CD4-positive, alpha-beta memory T cell (primary cell): ENCODE measurements at places on chromosomes 6 and 20.

- no peak for DNase-seq
- no peaks in the 10 kb centered on the region for H3K4me1 ChIP-seq
- H3K4me3 ChIP-seq = no peak overlapping the region
- H3K27ac ChIP-seq = no peak overlapping the region
- H3K36me3 ChIP-seq = no peaks in the 10 kb centered on the region
Measured at GRCh38 chr20:12577213-12577612, 431.6 kb upstream of the SPTLC3 start.

DNA sequence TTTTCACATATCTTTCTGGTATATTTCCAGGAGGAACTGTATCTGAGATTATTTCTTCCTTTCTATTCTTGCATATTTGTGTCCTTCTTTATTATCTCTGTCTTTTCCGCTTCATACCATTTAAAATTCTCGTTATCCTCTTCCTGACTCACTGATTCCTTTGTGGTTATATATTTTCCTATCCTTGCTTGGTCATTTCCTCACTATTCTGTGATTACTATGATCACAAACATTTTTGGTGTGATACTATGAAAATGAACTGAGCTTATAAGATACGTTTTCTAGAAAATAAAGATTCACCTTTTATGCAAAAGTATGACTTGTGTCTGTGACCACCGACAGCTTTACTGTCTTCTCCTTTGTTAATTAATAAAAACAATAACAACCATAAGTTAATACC lies 26.5 kb upstream of the MYCT1 start:
- H3K27ac ChIP-seq = no peak overlapping the region
- no peak for DNase-seq
- no peaks in the 10 kb centered on the region for H3K4me1 ChIP-seq
- H3K36me3 ChIP-seq = no peaks in the 10 kb centered on the region
- no peaks in the 10 kb centered on the region for H3K27me3 ChIP-seq

- no peak for DNase-seq
- H3K4me1 ChIP-seq = peaks cover 35% of the 10 kb centered on the region
- H3K27me3 ChIP-seq = no peaks in the 10 kb centered on the region
- H3K27ac ChIP-seq = no peak overlapping the region
- no peaks in the 10 kb centered on the region for H3K36me3 ChIP-seq
Measured at GRCh38 chr20:5999783-6000182, 49.3 kb downstream of the MCM8 start.

DNA sequence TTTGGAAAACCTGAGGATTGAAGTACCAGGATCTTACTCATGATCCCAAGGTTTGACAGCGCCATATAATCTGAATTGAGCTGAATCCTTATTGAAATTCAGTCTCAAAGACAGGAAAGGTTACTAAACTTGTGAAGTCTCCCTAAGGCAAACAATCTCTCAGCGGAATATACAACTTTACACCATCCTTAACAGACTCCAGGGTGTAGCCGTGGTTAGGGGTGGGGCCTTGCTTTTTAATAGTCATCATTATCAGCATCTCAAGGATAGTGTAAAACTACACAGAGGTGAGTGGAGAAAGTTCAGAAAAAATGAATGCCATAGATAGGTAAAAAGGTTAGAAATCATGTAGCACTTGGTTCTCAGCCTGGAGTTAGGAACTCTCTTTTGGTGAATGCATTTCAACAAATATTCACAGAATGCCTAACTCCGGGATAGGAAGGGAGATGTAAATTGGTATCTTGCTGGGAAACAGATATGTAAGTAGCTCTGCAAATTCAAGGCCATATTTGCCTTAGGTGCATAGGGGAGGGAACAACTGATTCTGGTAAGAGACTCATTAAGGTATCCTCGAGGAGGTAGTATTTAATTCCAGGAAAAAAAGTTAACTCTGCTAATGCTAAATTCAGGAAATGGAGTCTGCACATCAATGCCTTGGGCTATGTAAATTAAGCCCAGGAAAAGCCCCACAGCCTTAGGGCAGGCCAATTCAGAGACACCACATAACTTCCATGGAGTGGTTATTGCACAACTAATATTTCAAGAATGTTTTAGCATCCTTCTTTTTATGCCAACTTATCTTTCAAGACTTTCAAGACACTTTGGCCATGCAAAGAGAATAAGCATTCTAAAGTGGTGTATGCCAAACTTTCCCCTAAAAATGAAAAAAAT lies 61.6 kb downstream of the SNAP25 start:
- no peaks in the 10 kb centered on the region for H3K4me1 ChIP-seq
- H3K27ac ChIP-seq = no peak overlapping the region
- H3K4me3 ChIP-seq = no peak overlapping the region
- no peaks in the 10 kb centered on the region for H3K27me3 ChIP-seq
- DNase-seq = no peak
